ENCODE measurements at places on chromosomes 5 and 9.

DNA sequence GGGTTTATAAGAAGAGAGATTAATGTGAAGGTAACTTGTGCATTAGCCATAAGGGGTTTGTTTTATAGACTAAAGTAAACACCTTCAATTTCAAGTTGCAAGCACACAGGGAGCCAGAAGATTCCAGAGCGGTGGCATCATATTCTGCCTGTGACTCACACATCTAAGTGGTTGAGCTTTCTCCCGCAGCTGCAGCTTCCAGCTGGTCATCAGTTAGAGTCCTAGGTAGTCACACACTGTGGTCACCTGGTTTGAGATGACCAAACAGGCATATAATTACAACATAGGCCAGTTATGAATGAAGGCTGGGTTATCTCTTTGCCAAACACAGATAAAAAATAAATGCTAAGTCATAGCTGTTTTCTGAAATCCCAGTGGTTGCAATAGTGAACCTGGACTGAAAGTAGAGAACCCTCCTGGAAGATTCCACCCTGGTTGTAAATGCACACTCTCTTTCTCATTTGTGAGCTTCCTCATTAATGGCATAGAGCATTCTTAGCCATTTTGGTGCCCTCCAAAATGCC lies 171.3 kb downstream of the GDNF start:
- DNase-seq = peak; percentile 83

- DNase-seq = no peak
These were observed 426.8 kb upstream of the CDH9 start for GRCh38 chr5:27465140-27465539.

- DNase-seq = no peak
These were observed 617 bp upstream of the PTPRD start for GRCh38 chr9:10613419-10613818.

GRCh38 chr5:159181152-159181551 lies 28.2 kb downstream of the RNF145 start:
- DNase-seq = no peak

DNA sequence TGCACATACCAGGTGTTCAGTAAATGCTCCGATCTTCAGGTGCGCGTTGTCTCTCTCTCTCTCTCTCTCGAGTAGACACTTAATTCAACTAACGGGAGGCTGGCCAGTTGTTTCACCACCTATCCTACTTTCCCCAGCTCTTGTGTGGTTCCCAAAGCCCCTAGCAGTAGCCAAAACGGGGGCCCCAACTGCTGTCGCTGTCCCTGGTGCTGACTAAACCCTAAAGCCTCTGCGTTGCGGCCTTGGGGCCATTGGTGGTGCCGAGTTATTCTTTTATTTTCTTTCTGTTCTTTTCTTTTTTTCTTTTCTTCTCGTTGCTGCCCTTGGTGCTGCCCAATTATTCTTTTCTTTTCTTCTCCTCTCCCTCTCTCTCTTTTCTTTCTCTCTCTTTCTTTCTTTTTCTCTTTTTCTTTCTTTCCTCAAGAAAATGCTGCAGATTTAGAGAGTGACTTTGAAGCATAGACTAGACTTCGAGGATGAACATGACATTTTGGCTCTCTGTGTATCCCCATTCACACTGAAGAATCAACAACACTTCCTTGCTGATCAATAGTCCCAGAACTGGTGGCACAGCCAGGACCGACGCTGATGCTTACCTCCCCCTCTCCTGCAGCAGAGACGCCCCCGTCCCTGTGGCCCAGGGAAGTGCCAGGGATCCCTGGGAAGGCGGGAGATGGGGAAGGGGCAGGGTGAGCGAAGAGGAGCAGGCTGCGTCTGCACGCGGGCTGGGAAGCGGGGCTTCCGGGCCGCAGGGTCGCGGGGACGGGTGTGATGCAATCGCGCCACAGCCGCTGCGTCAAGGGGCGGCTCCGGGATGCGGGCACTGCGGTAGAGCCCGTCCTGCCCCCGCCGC lies at the start of gene FBLL1:
Gene FBLL1, plus strand, starts transcription at position 785 of the 853 bp plus-strand sequence. CDS start 200 bp downstream, outside the sequence.
- DNase-seq = peak; percentile 52

- no peak for DNase-seq
These were observed 70.2 kb downstream of the SUSD1 start for GRCh38 chr9:112104901-112105300.

GRCh38 chr9:99015890-99016289 lies 72.2 kb downstream of the COL15A1 start:
- DNase-seq = no peak

GRCh38 chr5:41519801-41520200 lies 9.4 kb upstream of the PLCXD3 start:
- no peak for DNase-seq

DNA sequence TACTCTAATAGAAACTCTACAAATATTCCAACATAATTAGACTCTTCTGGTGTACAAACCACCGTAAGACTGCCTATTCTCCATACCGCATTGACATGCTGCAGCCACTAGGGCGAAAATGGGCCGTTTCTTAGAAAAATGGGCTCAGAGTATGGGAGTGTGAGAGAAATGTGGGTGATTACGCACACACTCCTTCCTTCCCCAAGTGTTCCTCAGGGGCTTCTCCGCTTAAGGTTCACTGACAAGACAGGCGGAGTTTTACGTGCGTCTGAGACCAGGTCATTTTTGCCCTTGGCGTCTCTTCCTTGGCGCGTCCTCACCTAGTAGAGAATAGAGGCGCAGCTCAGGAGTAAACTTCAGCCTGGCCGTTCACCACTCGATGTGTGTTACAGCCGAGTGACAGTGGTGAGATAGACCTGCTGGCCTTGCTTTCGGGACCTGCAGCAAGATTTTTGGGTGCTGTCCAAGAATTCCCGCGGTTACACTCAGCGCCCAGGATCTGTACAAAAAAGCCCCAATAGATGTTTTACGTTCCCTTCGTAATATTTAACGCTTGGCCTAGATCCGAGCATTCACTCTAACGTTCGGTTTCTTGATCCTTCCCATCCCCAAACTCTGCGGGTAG lies 1.8 kb upstream of the NTRK2 start:
- no peak for DNase-seq

GRCh38 chr9:111804636-111805035 lies 9.9 kb upstream of the SHOC1 start:
- DNase-seq = no peak

- no peak for DNase-seq
These were observed 49.0 kb downstream of the STARD4 start for GRCh38 chr5:111463311-111463710.

GRCh38 chr9:123218831-123219230 lies 49.6 kb downstream of the STRBP start:
- no peak for DNase-seq

DNA sequence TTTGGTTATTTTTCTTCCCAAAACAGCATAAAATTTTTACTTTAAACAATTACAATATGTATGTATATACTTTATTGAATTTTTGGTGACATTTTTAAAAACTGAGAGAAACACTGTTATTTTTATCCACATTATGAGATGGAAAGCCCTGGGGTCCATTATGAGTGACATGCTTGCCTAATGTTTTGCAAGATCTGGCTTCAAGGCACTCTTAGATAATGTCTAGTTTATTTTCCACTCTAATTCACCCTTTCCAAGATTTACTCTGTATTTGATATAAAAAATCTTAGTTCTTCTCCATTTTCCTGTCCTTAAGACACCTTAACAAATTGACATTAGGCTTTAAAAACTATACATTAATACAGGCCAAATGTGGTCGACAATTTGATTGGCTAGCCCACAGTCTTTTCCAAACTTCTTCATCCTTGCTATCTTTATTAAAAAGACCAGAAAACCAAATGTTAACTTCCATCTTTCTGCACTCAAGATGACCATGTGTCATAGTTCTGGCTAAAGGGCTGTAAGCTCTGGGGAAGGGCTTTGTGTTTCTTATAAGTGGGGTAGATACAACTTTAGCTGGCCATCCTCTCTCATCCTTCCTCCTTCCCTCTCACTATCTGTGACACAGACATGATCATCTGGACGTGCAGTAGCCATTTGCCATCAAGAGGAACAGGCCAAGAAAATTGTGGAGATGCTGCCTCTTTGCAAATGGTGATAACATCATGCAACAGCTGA lies 561.1 kb downstream of the PDE4D start:
- DNase-seq = no peak

DNA sequence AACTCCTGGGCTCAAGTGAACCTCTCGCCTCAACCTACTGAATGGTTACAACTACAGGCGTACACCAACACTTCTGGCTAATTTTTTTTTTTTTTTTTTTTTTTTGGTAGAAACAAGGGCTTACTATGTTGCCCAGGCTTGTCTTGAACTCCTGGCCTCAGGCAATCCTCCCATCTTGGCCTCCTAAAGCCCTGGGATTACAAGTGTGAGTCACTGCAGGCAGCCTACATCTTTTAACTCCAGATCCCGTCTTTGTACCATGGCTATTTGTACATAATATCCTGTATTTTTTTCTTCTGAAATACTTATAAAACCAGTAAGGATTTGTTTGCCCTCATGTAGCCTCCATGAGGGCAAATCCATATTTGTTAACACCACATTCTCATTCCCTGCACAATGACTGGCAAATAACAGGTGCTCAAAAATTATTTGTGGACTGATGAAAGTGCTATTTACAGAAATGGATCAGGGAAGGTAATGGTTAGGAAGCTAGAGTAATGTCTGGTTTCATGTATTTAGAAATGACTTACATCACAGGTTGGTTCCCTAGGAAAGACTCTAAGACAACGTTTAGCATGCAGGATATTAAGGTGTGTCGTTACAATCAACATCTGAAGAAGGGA lies 51.9 kb upstream of the POU5F2 start:
- no peak for DNase-seq

DNA sequence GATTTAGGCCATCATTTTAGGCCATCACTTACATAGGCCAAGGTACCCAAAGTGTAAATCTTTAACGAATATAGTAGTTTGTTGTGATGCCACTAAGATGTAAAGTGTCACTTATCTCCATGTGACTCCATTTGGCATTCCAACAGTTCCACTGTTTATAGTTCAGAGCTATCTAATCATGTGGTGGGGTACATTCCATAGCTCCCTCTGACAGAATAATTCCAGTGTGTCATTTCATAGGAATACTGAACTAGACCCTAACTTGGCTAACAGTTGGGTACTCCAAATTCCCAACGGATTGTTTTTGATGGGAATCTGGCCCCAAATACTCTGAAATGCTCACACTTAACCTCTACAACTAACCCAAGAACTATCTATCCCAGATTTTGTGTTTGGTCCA lies 76.7 kb upstream of the FST start:
- DNase-seq = no peak

All from NCI-H774 (cell line).